ENCODE measurements at places on chromosomes 6 and 20.

DNA sequence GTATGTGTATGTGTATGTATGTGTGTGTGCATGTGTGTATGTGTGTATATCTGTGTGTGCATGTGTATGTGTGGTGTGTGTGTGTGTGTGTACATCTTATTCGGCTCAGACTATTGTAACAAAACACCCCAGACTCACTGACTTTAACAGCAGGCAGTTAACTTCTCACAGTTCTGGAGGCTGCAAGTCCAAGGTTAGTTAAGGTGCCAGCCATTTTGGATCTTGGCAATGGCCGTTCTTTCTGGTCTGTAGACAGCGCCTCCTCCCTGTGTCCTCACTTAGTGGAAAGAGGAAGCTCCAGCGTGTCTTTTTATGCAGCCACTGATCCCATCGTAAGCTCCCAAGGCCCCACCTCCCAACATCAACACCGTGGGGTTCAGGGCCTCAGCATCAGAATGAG is 128.3 kb upstream of the THBS2 start:
- DNase-seq: no peak

DNA sequence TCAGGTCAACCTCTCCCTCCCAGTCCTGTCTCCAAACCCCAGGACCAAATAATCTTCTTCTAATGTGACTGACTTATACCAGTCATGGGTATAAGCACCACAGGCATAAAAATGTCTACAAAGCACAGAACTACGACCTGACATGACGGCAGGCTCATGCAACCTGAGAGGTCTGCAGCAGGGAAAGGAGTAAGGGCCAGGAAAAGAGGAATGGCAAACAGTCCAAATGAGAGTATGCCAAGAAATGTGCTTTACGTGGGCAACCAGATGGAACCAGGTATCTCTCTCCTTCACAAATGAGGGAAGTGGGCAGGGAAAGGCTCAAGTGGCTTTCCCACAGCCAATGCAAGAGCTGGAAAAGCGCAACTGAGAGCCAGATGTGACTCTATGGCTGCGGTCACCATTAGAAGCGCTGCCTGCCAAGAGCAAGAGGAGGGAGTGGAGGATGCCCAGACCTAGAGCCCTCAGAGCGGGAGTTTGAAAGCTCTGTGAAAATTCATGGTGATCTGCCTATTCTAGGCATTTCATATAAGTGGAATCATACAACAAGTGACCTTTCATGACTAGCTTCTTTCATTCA is 6.0 kb downstream of the APMAP start:
- no peak for DNase-seq

- DNase-seq: no peak
Observed at GRCh38 chr20:14915356-14915755, 577.9 kb upstream of the FLRT3 start.

DNA sequence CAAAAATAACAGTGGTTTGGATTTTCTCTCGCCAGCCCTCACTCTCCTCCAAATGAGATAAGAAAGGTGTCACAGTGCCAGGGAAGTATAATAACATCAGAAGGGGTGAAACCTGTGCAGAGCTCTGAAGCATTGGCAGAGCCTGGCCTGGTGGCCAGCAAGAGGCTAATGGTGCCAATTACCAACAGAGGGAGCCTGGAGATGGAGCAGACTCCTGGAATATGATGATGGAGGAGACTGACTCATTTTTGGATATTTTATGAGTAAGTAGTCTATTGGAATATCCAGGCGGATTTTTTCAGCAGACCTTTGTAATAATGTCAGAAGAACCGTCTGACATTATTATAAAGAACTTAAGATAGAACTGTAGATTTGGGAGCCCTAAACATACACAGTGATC is 442.6 kb upstream of the MARCKS start:
- peak; percentile 83 for DNase-seq

GRCh38 chr6:119713903-119714302 is 364.3 kb upstream of the MAN1A1 start:
- no peak for DNase-seq

All from epithelial cell of esophagus (primary cell).